ENCODE measurements at places on chromosomes 3 and 15.
A peak's percentile ranks its signal among the peaks of the same experiment; 100 is the strongest.

- DNase-seq: no peak
Measured at GRCh38 chr15:43789409-43789808, 2.7 kb upstream of the SERF2 start.

- DNase-seq: no peak
Measured at GRCh38 chr3:122306622-122306953, 18.5 kb upstream of the CSTA start.

DNA sequence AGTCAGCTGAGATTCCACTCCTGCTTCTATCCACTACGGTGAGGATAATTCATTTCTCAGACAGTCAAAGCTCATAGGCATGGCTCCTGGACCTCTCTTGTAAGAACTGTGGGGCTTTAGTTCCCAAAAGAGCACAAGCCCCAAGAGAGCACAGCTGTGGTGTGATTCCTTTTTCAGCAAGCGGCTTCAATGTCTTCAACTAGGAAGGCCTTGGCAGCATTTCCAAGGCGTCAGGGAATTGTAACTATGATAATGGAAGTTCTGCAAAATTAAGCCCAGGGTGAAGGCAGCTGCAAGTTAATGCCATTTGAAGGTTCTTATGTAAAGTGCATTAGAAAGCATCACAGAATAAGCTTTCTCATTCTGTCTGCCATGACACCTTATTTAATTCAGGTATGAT lies 657.1 kb downstream of the GRM7 start:
- DNase-seq: no peak

GRCh38 chr3:143363276-143363675 lies 243.7 kb downstream of the CHST2 start:
- peak; percentile 73 for DNase-seq

Measured in astrocyte of the hippocampus (primary cell).